ENCODE measurements at places on chromosomes 4 and X. TPM values are rescaled to one million over a fixed set of nuclear protein-coding genes. Genes with fewer than 3 reads are reported as not detected.

Gene DDX53
- not detected for total RNA-seq

DNA sequence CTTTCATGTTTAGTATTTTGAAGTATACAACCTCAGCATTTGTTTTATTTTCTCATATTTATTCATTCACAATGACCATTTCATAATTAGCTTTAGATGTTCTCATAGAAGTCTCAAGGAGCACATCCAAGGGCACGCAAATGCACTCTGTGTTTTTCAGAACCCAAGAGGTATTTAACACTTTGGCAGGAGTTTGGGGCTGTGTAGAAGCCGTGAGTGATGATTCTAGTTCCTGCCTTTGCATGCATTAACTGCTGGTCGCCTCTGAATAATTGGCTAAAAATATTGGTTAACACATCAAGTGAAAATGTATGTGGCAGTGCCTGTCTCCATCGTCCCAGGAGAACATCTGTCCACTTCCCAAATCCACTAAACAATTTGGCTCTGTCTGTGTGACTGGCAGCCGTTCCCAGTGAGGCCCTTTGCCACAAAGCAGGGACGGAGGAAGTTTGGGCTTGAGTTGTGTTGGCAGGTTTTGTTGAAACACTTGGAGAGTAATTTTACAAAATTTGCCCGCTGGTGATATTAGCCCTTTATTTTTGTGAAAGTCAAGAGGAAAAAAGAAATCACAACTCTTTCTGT, 730.7 kb upstream of the SLIT2 start:
- DNase-seq: no peak

DNA sequence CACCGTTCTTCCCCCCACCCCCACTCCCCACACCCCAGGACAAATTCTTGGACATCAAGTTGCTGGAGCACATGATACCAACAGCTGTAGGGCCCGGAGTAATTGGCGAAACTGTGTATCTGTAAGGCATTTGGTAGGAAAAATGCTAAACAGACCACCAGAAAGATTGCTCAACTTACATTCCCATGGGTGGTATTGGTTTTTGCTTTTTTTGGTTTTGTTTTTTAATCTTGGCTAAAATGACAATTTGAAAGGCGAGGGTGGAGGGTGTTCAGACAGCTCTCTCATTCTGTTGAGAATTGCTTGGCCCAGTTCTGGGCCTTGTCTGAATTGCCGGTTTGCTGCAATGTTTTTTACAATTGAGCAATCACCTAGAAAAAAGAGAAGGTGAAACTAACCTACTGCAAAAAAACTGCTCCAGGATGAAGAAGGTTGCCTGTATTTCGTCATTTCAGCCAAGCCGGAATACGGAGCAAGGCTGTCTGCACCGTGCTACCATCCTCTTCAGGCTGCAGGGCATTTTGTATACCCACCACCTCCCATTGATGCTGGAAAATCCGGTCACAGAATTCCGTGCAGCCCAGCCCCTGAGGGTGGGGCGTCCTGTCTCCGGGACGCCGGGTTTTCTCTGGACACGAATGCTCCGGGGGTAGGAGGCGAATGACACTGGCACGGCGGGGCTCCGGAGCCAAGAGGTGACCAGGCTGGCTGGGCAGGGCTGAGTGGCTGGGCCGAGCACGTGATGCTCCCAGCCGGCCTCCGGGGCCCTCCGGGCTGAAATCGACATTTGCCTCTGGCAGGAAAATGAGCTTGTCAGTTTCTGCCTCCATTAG, at the start of gene CLCN4:
Gene CLCN4, plus strand, starts transcription at position 777 of the 833 bp plus-strand sequence. CDS start 28,058 bp downstream, outside the sequence.
- DNase-seq: peak; percentile 30

DNA sequence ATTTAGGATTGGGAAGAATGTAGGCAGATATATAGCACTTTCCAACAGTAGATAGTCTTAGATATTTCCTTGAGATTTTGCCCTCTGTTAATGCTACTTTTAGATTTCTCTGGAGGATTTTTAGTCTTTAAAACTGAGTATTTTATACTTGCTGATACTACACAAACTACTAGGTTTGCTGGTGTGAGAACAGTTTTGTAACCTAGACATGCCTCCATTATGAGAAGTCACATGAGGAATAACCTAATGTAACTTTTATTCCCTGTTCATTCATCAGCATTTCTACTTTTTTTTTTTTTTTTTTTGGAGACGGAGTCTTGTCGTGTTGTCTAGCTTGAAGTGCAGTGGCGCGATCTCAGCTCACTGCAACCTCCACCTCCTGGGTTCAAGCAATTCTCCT, 137.2 kb downstream of the RAPGEF2 start:
- no peak for DNase-seq

DNA sequence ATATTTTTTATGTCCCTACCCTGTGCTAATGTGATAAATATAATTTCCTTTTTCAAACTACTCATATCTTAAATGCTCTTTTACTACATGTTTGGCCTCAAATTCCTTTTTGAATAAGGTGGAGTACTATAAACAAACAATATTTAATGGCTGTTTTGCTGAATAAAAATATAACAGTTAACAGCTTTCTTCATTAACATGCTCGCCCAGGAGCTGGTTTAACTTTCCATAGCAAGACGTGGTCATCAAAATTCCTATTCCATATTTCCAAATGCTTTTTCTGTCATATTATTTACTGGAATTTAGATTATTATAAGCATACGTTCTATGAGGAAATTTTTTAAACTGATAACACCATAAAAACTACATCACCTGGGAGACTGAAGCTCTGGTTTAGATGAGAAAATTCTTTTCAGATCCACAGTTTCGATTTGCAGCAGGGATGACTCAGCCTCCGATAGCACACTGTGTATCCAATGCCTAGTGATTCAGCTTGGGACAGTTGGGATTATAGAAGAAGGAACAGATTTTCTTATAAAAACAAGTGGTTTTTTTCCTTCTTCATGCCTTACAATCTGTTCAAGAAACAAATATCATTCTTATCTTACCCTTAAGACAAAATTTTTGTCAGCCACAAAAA, 129.1 kb downstream of the FBXO8 start:
- peak; percentile 21 for DNase-seq

DNA sequence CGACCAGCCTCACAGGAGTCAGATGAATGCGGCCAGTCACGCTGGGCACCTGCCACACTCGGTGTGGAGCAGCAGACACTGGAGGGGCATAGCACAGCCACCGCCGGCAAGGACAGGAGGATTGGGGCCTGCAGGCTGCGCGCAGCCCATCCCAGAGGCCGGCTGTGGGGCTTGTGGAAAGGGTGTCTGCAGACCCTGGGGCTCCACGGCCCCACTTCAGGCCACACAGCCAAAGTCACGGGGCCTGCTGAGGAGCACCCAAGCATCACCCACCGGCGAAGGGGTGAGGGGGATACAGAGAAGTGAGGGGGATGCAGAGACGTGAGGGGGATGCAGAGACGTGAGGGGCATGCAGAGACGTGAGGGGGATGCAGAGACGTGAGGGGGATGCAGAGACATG, 70.1 kb downstream of the FAM53A start:
- DNase-seq: no peak

GRCh38 chr4:166458756-166459155, 585.7 kb downstream of the TLL1 start:
- no peak for DNase-seq

- no peak for DNase-seq
Observed at GRCh38 chrX:105636667-105637066, 185.7 kb upstream of the NRK start.

GRCh38 chr4:13887010-13887409, 259.5 kb upstream of the BOD1L1 start:
- DNase-seq: no peak

- no peak for DNase-seq
Observed at GRCh38 chr4:79164907-79165610, 160.8 kb downstream of the NAA11 start.

Measured in uterus (tissue), 4 donors.